ENCODE measurements at places on chromosomes 6 and 20.

GRCh38 chr6:106614592-106615257, 14.6 kb downstream of the RTN4IP1 start:
- no peak for DNase-seq

- no peak for DNase-seq
Observed at GRCh38 chr6:6818078-6818639, 229.6 kb downstream of the LY86 start.

- no peak for DNase-seq
Observed at GRCh38 chr20:56212091-56212490, 36.4 kb upstream of the MC3R start.

DNA sequence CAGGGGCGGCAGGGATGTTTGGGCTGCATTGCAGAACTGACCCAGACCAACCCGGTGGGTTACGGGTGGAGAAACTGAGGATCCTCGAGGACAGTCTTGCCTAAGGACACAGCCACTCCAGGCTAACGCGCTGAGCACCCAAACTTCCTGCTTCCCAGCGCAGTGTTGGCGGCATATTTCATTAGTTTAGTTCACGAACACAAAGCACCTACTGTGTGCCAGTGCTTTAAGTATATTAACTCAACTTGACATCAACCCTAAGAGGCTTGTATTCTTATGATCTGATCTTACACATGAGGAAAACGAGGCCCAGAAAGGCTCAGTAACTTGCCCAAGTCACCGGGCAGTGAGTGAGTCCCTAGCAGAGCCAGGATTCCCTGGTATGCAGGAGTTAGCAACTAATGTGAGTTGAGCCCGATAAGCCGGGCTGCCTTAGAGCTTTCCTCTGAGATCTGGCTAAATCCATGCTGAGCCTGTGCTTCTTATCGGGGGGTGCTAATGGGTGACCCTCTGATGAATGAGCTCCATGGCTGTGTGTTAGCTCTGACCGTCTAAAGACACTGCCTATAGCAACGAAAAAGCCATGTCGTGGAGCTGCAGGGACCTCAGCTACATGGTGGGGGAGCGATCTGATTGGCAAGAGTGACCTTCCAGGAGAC, 92.7 kb downstream of the CD40 start:
- DNase-seq: no peak

DNA sequence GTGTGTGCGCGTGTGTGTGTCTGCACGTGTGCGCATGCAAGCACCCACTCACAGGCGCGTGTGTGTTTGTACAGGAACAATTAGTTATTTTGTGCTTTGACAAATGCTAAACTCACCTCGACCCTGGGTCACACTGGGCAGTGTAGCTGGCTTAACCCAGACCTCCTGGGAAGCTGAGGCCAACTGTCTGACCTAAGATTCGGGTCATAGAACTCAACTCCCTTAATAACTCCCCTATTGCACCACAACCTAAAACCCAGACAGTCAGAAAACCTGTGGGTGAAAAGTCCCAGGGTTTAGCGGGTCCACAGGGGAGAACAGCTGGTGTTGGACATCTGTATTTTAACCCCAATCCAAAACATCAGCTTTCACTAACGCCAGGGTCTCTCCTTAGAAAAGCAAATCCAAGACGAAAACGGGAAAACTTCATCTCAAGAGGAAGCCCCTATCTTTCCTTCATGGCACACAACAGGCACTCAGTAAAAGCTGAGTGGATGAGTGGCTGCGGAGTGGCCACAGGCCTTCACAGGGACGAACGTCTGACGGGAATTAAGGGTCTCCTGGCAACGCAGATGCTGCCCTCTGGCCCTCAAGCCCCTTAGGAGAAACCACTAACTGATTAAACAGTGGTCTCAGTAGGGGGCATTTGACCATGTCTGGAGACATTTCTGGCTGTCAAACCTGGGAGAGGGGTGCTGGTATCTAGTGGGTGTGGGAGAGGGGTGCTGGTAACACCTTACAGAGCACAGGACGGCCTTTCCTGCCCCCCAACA, 4.5 kb downstream of the PMEPA1 start:
- no peak for DNase-seq

- DNase-seq: peak; percentile 60
Observed at GRCh38 chr6:130365166-130366106, at the start of gene TMEM200A. Gene TMEM200A (plus strand): TSS chr6:130366017. CDS start chr6:130440423, 74,406 bp downstream.

All from RPMI7951 (cell line).